ENCODE measurements at places on chromosomes 12 and 14.

GRCh38 chr14:61653507-61653906 is 41.8 kb upstream of the HIF1A start:
- DNase-seq = no peak

DNA sequence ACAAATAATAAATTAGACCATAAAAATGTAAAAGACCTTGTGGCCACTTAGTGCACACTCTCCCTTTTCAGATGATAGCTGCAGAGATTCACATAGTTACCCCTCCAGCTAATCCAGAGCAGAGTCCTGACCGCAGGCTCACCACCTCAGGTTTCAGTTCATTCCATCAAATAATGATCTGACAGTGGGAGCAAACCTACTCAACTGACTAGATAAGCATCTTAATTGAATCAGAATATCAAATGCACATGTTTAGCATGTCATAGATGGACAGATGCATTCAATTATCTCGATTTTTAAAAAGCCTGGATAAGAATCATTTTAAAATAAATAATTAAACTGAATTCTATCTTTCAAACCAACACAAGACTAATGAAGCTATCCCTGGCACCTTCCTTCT is 242.3 kb upstream of the PDZRN4 start:
- no peak for DNase-seq

- DNase-seq = no peak
Observed at GRCh38 chr12:125189015-125189414, 123.8 kb downstream of the AACS start.

DNA sequence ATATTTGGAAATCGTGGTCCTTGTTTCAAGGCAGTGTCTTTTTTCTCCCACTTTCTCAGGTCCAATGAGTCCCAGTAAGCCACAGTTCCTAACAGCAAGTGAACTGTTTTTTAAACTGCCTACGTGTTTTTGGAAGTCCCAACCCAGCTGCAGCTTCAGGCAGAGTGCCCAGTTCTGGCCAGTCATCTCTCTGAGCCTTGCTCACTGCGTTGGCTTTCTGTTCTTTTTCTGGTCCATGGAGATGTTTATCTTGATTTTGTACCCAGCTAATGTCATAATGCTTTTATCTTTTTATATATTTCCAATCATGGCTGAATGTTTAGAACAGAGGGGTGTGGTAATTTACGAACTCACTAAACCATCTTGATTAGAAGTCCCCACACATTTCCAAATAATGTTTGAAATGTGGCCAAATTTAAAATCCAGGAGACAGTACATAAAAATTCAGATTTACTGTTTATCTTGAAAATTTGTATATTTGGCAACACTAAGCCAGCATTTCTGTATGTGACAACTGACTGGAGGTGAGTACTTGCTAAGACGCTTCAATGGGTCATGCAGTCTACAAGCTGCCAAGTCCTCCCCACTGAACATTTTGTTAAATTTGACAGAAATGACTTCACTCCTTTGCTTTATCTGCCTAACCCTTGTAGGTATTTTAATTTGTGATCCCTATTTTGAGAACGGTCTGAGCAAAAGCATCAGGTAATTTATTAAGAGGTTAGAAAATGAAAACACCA is 46.1 kb upstream of the OTOGL start:
- no peak for DNase-seq

GRCh38 chr14:105682956-105683570 is 156.7 kb downstream of the TMEM121 start:
- no peak for DNase-seq

DNA sequence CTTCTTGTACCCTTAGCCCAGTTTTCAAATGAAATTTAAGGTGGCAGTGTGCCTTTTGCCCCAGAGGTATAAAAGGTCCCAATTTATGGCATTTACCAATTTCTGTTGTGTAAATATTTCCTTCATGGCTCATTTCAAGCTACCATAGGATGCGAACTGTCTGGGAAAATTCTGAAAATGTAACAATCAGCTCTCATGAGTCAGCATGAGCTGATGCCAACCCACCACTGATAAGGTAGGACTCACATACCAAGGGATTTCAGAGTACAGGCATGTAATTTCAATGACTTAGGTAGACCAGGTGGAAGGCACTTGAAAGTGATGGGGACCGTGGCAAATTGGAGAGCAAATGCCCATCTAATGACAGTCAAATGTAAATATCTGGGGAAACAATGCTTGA is 169.5 kb downstream of the TTC8 start:
- DNase-seq = no peak

DNA sequence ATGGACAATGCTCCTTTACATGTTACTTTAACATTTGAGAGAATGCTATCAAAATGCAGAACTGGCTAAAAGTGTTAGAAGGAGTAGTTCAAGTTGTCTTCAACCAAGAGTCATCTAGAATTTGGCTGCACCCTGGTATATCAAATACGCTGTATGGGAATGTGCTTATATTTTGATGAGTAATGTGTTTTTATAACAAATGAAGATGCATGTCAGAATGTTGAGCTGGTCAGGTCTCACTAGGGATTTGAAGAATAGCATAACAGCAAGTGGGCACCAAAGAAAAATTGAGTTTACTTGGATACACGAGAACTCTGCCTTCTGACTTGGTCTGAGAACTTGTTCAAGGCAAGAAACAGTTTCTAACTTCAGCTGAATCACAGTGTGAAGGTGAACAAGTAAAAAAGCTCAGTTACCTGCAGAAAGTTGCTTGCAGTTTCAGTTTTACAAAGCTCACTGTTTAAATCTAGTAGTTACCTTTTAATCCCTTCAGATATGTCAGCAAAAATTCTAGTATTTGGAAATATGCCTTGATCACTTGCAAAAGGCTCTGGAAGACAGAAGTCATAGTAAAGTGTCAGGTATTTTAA is 82.3 kb downstream of the PDE3A start:
- no peak for DNase-seq

- no peak for DNase-seq
Observed at GRCh38 chr12:120231316-120232011, 30.6 kb upstream of the RPLP0 start.

GRCh38 chr14:77489041-77489440 is 9.6 kb downstream of the ISM2 start:
- DNase-seq = no peak

DNA sequence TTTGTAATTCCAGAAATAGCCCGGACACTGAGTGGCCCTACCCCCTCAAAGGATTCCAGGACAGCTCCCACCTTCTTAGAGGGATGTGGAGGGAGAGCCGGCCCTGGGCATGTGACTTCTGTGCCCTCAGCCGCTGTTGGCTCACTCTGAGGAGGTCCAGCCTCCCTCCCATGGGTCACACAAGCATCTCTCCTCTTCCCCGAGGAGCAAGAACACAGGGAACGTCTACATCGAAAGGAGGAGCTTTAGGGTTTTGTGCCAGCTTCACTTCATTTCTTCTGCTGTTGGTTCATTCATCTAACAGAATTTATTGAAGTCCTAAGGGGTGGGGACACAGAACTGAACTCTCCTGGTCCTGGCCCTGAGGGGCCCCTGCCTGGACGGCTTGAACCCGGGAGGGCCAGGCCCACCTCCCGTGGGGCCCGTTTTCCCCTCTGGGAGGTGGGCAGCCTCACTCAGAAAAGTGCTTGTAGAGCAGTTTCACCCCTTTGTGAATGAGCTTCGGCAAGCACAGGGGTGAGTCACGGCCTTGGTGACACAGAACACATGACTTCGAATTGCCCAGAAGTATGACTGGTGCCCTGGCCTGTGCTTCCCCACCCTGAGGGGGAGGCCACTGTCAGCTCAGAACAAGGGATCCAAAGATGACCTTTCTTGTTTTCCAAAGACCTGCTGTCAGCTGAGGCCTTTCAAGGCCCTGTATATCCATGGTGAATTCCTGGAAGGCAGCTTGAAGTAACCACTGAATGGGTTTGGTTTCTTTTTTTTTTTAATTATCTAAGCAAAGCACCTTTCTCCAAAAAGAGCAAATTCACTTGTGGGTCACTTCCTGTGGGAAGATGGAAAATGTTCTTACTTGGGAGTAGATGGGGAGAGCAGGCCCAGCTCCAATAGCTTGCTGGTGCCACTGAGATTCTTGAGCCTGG is 39.2 kb downstream of the NFKBIA start:
- no peak for DNase-seq

DNA sequence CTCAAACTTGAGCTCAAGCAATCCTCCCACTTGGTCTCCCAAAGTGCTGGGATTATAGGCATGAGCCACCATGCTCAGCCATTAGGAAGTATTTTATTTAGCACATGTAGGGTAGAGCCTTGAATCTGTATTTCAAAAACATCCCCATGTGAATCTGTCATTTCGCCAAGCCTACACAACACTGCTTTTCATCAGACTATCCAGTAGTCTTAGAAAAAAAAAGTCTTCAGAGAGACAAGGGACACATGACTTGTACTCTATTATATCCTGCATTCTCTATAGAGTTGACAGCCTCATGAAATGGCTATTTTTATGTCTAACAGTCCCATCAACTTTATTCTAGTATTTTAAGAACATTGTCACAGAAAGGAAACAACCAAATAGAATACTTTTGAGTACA is 35.4 kb downstream of the TM7SF3 start:
- no peak for DNase-seq

DNA sequence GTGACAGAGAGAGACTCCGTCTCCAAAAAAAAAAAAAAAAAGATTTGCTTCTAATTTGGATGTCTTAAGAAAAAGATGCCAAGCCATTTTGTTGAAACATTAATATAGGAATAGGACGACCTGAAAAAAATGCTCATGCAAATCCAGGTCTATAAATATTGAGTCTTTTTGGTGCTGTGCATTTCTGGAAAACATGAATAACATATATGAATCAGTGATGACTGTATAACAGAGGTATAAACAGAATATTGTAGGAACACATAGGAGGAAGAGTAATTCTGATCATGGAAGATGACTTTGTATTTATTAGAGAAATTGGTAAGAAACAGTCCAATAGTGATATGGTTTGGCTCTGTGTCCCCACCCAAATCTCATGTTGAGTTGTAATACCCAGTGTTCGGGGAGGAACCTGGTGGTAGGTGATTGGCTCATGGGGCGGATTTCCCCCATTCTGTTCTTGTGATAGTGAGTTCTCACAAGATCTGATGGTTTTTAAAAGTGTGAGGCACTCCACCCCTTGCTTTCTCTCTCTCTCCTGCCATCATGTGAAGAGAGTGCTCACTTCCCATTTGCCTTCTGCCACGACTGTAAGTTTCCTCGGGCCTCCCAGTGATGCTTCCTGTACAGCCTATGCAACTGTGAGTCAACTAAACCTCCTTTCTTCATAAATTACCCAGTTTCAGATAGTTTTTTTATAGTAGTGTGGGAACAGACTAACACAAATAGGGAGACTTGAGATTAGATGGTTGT is 3.0 kb upstream of the SRSF5 start:
- DNase-seq = no peak

- DNase-seq = no peak
Observed at GRCh38 chr14:52061890-52062289, 7.0 kb downstream of the NID2 start.

DNA sequence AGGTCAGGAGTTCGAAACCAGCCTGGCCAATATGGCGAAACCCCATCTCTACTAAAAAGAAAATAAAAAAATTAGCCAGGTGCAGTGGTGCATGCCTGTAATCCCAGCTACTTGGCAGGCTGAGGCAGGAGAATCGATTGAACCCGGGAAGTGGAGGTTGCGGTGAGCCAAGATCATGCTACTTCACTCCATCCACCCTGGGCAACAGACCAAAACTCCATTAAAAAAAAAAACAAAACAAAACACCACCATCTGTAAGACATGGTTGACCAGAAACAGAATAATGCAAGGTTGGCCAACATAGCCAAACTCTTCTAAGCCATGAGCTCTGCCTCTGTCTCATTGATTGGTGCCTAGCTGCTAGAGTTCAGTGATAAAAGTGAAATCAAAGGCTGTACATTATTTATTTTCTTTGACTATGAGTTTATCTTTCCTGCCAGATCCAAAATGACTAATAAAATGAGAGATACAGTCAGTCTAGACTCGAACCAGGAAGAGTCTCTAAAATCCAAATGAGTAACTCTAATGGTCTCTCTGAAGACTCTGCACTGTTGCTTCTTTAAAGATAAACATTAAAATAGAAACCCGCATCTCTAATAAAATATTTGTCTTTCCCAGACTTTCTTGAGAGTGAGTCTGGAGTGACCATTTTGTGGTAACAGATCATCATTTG is 404.7 kb downstream of the DAD1 start:
- no peak for DNase-seq

- DNase-seq = no peak
Observed at GRCh38 chr14:76146976-76147375, 4.7 kb upstream of the GPATCH2L start.

GRCh38 chr12:105860561-105861207 is 278.1 kb downstream of the NUAK1 start:
- DNase-seq = peak; percentile 100

GRCh38 chr12:5692850-5693249 is 252.2 kb downstream of the ANO2 start:
- DNase-seq = no peak

- DNase-seq = no peak
Observed at GRCh38 chr12:41731061-41731460, 413.6 kb downstream of the GXYLT1 start.

DNA sequence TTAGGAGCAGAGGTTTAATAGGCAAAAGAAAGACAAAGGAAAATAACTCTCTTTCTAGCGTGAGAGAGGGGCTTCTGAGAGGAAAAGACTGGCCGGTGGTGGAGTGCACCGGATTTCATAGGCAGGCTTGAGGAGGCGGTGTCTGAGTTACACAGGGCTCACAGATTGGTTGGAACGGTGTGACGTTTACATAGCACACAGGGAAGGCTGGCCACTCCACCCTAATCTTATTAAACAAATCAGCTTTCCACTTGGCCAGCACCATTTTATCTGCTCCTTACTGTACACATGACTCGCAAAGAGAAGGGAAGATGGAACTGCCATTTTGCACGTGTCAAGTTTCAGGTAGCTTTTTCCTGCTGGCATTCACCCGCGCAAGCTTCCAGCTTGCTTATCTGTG is 587.7 kb downstream of the RPL10L start:
- no peak for DNase-seq

DNA sequence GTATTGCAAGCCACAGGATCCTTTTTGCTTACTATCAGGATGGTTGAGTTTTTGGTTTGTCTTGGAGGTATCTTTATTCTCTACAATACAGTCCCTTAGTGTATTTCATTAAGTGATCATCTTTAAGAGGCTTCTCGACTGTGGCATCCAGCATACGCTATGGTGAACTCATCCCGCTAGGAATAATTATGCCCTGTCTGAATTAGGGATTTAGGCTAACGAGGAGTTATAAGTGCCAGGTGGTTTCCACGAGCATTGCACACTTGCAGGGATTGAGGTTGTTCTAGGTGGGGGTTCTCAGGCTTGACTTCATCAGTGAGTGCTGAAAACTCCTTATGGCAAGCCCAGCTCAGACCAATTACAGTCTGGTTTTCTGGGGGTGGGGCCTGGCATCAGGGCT is 37.2 kb upstream of the RBM19 start:
- no peak for DNase-seq
